NCI-H524 (cell line): ENCODE measurements at places on chromosomes 7 and 10.

DNA sequence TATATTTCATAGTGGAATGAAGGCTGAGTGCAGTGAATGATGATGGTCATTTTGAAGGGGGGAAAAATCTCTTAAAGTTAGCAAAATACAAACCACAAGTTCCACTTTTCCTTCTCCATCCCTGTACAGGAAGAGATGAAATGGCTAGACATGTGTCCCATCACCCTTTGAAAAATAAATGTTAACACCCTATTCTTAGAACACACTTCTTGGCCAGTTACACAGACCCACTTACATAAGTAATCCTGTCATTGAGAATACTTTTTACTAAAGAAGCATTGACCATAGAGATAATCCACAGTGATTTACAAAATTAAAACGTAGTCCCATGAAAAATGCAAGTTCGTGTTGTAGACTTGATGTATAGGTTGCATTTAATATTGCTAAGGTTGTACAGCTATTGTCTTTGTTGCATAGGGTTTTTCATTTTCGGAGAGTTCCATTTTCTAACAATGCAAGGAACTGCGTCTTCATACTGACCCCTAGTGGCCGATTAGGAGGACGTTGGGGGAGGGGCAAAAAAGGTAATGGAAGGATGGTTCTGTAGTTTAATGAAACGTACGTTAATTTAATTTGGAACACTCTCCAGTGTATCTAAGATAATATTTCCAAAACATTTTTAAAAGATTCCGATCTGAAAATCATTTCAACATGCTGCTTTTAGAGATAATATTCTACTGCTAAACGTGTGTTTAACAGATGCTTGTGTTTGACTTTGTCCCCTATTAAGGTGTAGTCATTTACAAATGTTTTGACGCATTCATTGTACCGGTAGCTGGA, 60.9 kb downstream of the ARMC3 start:
- no peak for DNase-seq

- no peak for DNase-seq
These were observed 146.0 kb downstream of the RAPGEF5 start for GRCh38 chr7:22210967-22211366.

DNA sequence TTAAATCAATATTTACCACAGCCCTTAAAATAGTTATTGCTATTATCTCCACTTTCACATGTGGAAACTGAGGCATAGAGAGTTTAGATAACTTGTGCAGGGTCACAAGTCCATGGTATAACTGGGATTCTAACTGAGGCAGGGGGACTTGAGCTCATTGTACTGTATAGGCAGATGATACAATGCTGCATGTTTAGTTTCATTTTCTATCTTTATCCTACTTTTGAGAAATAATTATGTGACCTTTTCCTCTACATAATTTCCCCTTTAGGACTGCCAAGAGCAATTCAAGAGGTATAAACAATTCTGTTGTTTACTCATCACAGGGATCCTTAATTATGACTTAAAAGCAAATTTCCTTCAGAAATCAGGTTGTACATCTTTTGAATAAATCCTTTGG, 193.1 kb downstream of the SUGCT start:
- no peak for DNase-seq

- DNase-seq = no peak
These were observed 14.6 kb upstream of the VAX1 start for GRCh38 chr10:117152668-117153067.

DNA sequence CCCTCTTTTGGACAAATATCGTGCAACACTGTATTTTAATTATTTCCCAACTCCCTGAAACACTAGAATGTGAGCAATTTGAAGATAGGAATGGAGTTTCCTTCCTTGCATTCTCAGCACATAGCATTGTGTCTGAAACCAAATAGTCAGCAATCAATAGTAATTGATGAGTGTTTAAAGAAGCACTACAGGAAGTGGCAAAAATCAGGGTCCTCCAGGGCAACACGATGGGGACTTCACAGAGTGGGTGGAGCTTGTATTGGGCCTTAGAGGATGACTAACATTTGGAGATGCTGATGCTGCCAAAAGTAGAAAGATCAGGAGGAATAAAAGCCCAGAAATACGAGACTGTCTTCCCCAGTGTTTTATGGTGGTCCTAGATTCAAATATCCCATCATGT, 94.9 kb downstream of the NPSR1 start:
- DNase-seq = no peak

- no peak for DNase-seq
These were observed 49.0 kb downstream of the ADD3 start for GRCh38 chr10:110056822-110057221.

- no peak for DNase-seq
These were observed 130.4 kb downstream of the NRP1 start for GRCh38 chr10:33204031-33204430.

DNA sequence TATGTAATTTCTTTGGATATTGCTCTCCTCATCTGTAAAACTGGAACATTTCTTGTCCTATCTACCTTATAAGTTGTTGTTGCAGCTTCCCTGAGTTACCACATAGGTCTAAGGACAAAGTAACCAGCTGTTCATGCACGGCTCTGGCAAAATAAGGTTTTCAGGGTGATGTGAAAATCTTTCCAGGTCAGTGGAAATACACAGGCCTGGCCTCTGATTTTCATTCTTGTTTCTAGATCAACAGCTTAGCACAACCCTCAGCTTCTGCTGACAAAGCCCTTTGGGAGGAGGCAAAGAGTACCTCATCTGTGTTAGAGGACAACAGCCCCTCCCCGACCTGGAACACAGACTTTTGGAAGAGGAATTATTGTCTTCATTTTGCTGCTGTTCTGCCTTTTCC, 117.5 kb upstream of the AGK start:
- no peak for DNase-seq

- DNase-seq = no peak
These were observed 34.5 kb downstream of the PPIF start for GRCh38 chr10:79381804-79382221.
